ENCODE measurements at places on chromosomes 7 and 10.

DNA sequence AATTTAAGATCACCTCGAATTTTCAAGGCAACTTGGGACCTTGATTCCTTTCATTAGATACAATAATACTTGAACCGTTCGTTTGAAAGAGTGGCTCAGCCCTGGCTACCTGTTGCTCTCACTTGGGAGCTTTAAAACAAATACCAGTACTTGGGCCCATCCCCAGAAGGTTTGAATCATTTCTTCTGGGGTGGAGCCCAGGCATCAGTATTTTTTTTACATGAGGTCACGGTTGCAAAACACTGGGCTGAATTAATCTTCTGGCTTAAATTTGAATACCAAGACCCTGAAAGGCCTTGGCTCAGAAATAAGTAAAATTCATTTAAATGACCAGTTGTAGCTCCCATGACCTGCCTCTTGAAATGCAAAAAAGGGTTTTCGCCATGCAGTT lies 214.9 kb downstream of the CREB5 start:
- peak; percentile 28 for DNase-seq

DNA sequence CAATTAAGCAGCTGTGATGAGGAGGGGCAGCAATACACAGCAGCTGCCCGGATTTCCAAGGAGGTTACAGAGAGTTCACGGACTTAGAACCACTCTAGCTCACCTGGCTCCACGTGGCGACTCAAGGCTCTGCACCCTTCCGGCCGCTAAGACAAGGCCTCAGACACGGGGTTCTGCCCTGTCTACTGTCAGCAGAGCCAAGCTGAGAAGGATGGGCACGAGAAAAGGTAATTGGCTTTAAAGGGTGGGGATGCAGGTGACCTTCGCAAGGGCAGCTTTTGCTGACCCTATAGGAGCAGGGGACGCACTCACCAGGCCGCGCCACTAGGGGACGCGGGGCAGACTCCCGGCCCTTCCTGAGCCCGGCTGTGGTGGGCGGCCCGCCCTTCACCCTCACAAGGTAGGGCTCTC lies 152.4 kb downstream of the KIF20B start:
- no peak for DNase-seq

- no peak for DNase-seq
These were observed 129.6 kb downstream of the ATP6V0E2 start for GRCh38 chr7:150003304-150003810.

DNA sequence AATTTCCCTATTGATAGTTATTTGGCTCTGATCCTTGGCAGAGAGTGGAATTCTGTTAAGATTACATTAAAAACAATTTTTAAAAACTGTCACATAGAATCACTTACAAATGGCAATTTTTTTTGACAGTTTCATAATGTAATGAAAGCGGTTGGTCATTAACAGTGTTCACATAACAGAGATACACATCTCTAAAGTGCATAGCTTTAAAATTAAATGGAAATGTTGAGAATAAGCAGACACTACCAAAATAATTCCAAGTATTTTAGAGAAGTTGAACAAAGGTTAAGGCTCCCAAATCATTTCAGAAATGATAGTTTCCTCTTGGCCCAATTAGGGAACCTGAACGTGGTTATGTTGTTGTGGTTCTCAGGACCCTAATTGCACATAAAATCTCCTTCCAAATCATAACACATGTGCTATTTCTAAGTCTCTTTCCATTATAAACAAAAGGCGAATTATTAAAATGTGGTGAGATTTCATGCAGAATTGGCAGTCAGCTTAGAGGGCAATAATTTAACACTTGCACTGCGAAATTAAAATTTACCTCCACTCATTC lies 528.9 kb upstream of the FZD8 start:
- DNase-seq, result no peak

DNA sequence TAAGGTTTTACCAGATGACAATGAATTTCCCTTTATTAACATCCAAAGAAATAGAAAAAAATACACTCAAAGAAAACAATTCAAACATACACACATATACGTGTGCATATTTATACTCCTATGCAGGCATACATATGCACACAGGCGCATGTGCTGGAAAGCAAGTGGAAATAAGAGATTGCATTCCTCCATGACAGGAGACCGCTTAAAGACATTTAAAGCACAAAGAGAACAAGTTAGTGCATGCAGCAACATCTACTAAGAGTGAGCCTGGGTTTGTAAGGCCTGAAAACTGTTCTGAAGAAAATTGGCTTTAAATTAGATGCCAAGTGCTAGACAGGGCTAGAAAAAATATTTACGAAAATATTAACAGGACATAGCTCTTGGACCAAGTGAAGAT lies 40.1 kb upstream of the PPP1R17 start:
- DNase-seq, result no peak

DNA sequence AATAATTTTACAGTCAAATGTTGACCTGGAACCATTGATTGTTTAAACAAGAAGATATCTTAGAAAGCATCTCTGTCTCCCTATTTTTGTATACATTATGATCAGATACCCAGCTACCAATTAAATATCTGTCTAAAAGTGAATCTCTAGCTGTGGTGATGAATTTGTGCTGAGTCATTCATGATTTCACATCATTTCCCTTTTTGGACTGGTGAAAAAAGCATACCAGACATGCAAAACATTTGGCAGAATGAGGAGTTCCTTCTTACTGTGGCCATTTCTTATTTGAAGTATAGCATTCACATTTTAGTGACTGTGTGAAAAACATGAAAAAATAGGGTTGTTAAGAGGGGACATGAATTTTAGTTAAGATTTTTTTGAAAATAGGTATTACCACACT lies 98.0 kb upstream of the GATA3 start:
- DNase-seq, result peak; percentile 74

- DNase-seq, result no peak
These were observed 889 bp upstream of the GPR15LG start for GRCh38 chr10:84172467-84173356.

DNA sequence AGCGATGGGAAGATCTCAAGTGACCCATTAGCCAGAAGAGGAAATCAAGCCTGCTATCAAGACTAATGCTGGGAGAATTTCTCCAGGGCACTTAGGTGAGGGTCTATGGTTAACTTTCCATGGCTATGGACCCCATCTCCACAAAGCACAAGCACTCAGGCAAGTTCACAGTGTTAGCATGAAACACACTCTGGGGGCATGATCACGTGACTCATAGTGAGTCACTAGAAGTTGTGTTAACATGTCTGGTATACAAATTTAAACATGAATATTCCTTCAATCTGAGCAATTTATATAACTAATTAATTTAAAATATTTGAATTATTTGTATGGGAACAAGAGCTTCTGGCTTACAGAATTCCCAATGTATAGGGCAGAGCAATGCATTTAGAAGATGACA lies 131.8 kb downstream of the FAM204A start:
- DNase-seq, result no peak

DNA sequence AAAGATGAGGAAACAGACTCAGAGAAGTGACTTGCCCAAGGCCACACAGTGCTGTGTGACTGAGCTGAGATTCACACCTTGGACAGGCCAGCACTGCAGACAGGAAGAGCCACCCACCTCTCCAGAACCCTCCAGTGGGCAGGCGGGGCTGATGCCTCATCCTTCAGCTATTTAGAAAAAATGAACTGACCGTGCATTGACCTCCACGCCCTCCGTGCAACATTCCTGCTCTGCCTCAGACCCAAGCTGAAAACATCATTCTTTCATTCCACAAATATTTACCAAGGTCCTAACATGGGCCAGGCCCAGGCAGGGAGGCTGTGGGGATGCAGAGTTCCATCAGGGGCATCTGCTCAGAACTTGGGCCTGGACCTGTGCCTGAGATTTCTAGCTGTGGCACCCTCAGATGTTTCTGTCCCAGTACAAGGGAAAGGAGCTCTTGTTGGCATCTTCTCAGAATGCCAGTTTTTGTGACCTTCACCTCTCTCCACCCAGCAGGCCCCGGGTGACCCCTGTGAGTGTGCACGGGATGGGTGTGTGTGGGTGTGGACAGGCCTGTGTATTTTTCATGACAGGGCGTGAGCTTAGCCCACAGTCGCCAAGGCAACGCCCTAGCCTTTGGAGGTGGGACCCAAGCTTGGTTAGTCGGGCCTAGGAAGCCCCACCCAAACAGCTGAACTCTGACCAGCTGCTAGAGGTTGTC lies 6.5 kb downstream of the VSIR start:
- peak; percentile 91 for DNase-seq

GRCh38 chr10:118028619-118029018 lies 18.1 kb downstream of the RAB11FIP2 start:
- DNase-seq, result no peak

- no peak for DNase-seq
These were observed 229.1 kb upstream of the DGKB start for GRCh38 chr7:15131661-15132060.

- peak; percentile 92 for DNase-seq
These were observed at the start of gene DLG5 for GRCh38 chr10:77926566-77927401. TSS of gene DLG5 (minus strand) at chr10:77926755. CDS start at chr10:77926520, 235 bp downstream.

DNA sequence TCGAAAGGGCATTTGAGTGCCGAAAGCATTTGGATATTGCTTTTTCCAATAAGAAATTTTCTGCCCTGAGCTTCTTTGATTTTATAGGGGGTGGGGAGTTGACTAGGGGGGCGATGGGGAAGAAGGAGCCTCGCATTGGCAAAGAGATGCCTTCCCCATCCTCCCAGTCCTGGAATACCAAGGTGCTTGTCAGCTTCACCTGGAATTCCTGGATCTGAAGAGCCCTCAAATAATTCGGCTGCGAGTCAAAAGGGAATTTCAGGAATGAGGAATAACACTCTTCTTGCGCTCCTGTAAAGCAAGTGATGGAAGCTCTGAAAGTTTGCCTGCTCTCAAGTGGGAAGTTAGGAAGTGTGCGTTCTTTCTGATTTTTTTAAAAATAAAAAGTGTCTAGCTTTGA lies 7.3 kb downstream of the NXPH1 start:
- no peak for DNase-seq

DNA sequence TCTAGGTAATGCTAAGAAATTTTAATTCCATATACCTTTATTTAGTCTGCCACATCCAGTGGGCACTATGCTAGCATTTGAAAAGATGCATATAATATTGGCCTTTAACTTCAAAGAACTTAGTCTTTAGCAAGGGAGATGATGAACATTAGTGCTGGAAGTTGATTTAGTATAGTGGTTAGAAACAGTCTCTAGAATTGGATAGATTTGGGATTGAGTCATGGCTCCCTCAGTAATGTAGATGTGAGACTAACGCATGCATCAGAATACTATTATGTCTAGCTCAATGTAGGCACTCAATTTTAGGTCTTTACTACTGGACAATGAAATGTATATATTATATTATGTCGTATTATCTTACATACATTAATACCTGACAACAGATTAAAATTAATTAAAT lies 5.8 kb downstream of the DKK1 start:
- DNase-seq, result no peak

DNA sequence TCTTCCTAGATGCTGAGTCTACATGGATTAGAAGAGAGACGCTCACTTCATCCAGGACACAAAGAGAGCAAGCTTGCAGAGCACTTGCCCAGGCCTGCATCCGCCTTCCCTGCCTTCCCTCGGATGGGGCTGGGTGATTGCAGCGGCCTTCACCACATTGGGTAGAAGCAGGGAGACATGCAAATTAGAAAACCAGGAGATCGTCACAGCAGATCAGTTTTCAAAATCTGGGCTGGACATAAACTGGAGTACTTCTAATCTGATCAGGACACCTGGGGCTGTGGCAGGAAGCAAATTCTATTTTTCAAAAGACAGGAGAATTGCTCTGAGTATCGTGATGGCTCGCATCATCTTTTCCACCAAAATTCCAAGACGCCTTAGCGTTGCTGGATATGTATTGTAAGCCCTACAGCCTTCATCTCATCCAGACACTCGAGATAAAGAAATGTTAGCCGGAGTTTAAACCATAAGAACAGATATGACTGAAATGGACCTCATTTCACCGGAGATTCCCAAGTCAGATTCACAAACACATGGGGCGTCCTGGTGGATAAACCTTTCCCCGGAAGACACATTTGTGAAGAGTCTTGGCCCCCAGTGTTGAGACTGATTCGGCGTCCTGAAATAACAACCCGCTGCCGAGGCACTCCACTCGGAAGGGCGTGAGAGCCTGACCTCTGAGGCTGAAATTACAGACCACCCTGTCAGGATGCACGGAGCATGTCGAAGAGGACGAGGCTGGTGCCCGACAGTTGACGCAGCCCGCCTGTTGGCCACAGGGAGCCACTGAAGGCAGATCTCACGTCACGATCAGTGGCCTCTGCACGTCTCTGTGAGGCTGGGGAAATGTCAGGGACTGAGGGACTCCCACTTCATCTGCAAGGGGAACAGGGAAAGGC lies 91.2 kb upstream of the PARD3 start:
- no peak for DNase-seq

DNA sequence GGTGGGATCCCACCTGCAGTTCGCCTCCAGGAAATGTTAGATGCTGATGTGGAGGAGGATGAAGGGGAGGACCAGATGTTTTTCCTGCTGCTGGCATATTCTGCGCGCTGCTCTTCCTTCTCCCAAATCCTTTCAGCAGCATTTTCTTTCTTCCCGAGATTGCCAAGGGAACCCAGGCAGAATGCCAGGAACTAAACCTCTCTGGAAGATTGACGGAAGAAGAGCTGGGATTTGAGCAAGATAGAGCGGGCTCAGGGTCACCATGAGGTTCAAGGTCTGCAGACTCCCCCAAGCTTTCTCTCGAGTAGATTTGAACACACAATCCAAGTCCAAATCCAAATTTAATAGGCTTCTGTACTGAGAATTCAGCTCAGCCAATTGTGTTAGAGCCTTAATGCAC lies 345.2 kb upstream of the C7orf33 start:
- DNase-seq, result no peak

- no peak for DNase-seq
These were observed 120.2 kb downstream of the CDH23 start for GRCh38 chr10:71516890-71517289.

DNA sequence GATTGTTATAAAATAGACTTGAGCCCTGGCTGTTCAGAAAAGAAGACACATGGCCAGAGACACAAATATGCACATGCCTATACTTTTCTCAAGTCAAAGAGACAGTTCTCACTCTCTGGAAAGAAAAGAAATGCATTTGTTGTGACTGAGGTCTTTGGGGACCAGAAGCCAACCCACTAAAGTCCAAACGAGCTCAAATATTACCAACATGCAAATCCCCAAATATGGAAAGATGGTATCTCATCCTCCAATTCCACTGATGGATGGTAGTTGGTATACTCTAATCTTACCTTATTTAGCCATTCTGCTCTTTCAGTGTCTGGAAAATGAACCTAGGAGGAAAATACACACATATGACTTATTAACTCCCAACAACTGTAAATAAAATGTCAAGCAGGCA lies 30.6 kb downstream of the ESYT2 start:
- DNase-seq, result no peak
